ENCODE measurements at places on chromosomes 7 and 10.

DNA sequence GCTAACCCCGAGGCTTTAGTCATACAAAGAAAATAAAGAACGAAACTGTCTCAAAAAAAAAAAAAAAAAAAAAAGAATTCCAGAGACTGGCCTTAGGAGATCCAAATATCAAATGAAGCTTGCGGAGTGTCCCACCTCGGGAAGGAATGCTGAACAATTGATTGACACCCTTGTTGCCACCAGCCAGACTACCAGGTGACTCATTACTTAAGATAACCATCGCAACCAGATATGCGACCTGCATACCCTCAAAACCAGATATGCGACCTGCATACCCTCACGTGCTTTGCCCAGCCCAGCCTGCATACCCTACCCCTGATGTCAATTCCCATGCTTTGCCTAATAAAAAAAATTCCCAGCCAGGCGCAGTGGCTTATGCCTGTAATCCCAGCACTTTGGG, 2.7 kb upstream of the PRKRIP1 start:
- DNase-seq, result no peak

GRCh38 chr10:26800468-26800867, 60.3 kb downstream of the ABI1 start:
- no peak for DNase-seq

GRCh38 chr10:101816376-101816775, 1.9 kb downstream of the OGA start:
- no peak for DNase-seq

- no peak for DNase-seq
These were observed 339.0 kb upstream of the ZMIZ1 start for GRCh38 chr10:78729800-78730199.

- no peak for DNase-seq
These were observed 181.6 kb upstream of the HDAC9 start for GRCh38 chr7:18313965-18314364.

DNA sequence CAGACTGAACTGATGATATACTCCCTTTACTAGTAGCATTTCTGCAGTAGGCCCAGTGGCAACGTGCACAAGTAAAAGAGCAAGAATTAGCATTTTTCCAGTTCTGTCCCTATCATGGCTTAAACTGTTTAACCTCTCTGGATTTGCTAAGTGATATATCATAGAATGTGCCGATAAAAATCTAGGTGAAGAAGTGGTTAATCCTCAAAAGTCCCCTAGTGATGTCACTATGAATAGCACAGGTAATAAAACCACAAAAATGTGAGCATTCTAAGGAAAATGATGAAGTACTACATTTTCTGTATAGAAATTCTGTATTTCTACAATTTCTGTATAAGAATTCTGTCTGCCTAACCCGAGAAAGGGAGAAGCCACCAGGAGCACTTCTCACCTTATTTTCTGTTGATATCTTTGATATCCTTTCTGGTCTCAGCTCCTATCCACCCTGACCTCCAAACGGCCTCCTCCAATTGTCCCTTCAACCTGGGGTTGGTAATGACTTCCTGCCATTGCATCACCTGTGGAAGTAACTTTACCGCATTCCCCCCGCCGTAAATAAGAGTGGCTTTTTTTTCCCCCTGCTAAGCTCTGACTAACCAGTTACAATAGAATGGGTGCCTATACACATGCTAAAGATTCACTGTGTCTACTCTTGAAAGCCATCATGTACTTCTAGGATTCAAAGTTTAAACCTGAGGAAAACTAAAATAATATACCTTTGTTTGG, 155.9 kb upstream of the ASAH2 start:
- no peak for DNase-seq

- no peak for DNase-seq
These were observed 98.3 kb downstream of the CDH23 start for GRCh38 chr10:71494980-71495381.

GRCh38 chr7:27605689-27606269, 56.9 kb downstream of the HIBADH start:
- DNase-seq, result peak; percentile 65

GRCh38 chr10:131264110-131264788, 47.3 kb downstream of the TCERG1L start:
- no peak for DNase-seq

DNA sequence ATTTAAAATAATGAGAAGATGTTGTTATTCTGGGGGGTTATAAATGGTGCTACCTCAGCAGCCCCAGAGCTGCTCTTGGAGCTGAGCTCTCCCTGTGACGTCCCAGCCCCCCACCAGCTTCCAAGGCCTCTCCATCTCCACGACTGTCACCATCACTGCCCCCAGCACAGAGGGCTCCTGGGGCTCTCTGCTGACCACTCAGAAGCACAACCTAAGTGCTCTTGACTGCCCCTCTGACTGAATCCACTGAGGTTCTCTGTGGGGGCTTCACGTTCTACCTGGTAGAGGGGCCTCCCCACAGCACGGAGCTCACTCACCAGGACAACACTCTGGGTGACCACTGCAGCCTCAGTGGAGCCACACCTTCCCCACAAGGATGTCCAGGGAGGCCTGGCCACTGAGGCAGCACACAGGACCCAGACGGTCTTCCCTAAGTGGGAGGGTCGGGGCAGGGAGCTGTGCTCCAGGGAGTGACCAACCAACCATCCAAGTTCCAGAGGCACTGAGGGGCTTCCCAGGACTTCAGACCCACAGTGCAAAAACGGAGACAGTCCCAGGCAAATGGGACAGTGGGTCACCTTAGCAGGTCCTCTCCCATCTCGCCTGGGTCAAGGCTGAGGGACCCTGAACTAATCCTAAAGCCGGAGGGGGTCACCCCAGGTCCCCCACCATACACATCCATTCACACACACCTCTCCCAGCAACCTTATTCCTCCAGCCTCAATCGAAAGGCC, 121.0 kb upstream of the PPP2R2D start:
- no peak for DNase-seq

- DNase-seq, result peak; percentile 77
These were observed 700 bp downstream of the MTPN start for GRCh38 chr7:135976312-135977006.

Measured in DMS53 (cell line).